Activated CD4-positive, alpha-beta memory T cell treated with anti-CD3 and anti-CD28 coated beads, Interleukin-2, amount 10 ng/mL, durations not matched to agents 7 days and 5 days (primary cell): ENCODE measurements at places on chromosomes 5 and 9. TPM values are rescaled to one million over a fixed set of nuclear protein-coding genes. Genes with fewer than 3 reads are reported as not detected.

DNA sequence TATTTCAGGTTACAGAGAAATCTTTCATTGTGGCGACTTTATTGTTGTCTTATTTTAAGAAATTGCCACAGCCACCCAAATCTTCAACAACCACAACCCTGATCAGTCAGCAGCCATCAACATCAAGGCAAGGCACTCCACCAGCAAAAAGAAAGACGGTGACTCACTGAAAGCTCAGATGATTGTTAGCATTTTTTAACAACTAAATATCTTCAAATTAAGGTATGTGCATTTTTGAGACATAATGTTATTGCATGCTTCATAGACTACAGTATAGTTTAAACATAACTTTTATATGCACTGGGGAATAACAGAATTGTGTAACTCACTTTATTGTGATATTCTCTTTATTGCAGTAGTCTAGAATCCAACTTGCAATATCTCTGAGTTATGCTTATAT lies 263.4 kb downstream of the TMEM232 start:
- DNase-seq, result no peak

DNA sequence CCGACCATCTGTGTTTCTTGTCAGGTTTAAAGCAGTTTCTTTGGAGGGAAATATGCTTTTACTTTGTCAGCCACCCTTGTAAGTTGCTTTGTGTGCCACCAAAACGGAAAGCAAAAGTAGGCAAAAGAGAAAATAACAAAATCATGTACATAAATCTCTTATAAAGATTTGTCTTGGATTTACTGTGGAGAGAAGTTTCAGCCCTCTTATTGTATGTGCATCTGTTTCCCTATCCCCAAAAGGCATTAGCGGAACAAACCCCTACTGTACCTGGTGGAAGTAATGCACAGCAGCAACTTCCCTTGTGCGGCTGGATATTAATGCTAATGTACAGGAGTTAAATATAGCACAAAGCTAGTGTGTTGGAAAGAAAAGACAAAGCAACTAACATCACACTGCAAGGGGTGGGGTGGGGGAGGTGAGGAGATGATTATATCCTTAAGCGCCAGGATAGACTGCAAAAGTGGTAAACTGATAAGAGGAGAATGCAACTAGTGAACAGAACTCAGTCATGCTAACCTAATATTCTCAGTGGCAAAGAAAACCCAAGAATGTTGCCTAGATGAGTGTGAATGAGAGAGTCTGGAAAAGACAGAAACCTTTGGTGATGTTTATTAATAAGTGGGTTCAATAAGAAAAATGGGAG lies 396.5 kb upstream of the MEF2C start:
- DNase-seq, result no peak

GRCh38 chr9:30591461-30591860 lies 1793.0 kb upstream of the ACO1 start:
- no peak for DNase-seq

DNA sequence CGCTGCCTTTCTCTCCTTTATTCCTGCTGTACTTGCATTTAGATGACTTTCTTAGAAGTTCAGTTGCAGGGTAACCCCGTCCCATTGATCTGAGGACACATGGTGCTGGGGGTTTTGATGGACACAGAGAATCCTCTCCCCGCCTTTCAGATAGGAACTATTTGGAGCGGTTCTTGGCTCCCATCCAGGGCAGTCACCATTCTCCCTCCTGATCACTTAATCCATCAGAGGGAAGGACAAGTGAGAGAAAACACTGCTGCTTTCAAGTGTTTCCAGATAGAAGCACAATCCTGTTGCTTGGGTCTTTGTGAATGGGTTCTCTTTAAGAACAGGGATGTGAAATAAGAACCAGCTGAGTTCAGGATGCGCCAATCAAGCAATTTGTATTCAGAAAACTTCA lies 85.2 kb downstream of the IRX1 start:
- no peak for DNase-seq

- DNase-seq, result no peak
Measured at GRCh38 chr9:109319626-109320241, 1.1 kb downstream of the EPB41L4B start.

The PCDHGA11 gene
- not detected for total RNA-seq

DNA sequence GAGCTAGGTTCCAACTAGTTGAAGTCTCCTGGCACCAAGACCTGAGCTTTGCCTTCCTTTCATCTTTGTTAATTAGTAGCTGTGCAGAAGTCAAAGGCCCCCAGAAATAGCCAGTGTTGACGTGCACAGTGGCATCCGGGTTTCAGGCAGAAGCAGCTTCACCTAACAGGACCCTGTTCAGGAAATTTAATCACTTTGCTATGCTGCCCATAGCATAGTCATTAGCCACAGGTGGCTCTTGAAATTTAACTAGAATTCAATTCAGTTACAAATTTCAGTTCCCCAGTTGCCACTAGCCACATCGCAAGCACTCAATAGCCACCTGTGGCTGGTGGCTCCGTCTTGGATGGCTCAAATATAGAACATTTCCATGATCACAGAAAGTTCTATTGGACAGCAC lies 179.1 kb downstream of the GOLPH3 start:
- no peak for DNase-seq

GRCh38 chr5:169628892-169629291 lies 8.2 kb upstream of the DOCK2 start:
- no peak for DNase-seq

DNA sequence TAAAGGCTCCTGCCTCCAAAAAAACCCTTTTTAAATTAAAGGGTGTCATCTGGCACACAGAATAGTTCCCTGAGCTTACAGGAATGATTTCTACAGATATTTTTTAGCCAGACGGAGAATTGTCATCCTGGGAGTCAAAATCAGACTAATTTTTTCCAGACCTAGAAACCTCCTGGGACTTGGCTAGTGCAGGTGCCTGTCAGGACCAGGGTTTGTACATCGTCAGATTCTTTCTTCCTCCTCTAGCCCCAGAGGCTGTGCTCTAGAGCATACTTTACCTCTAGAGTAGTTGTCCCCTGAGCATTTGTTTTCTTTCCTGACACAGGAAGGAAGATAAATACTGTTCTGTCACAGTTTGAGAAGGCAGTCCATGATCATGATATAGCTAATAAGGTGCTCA lies 52.5 kb downstream of the RAB3C start:
- DNase-seq, result no peak

GRCh38 chr5:131264451-131265099 lies 722 bp downstream of the CDC42SE2 start:
- DNase-seq, result peak; percentile 58

The DIRAS2 gene
- total RNA-seq, result not detected

The PCDHGA1 gene
- 0.05 TPM for total RNA-seq

- DNase-seq, result no peak
Measured at GRCh38 chr9:13165236-13165945, 114.1 kb downstream of the MPDZ start.

GRCh38 chr9:114116126-114116747 lies 17.1 kb upstream of the KIF12 start:
- no peak for DNase-seq

- DNase-seq, result no peak
Measured at GRCh38 chr5:87268126-87268969, 665 bp downstream of the RASA1 start.

DNA sequence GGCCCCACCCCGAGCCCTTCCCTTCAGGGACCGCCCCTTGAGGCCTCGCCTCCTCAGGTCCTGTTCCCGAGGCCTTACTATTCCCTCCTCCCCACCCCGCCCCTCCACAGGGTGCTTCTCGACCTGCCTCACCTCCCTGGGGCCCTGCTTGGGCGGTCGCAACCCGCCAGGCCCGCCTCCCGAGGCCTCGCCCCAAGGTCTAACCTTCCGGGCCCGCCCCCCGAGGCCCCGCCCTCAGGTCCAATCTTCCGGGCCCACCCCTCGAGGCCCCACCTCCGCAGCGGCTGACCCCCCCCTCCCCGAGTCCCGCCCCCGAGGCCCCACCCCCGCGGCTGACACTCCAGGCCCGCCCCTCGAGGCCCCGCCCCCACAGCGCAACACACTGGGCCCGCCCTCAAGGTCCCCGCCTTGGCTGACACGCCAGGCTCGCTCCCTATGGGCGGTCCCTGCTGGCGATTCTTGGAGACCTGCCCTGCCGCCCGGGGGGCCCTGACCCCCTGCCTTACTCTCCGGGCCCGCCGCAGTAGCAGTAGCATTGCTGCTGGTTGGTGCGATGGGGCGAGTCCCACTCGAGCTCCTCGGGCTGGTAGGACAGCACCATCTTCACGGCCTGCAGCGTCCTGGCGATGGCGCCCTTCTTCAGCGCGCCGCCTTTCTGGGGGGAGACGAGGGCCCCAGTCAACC lies 8.2 kb downstream of the PHF19 start:
- peak; percentile 97 for DNase-seq

The PCDHGB3 gene
- total RNA-seq, result 0.10 TPM

DNA sequence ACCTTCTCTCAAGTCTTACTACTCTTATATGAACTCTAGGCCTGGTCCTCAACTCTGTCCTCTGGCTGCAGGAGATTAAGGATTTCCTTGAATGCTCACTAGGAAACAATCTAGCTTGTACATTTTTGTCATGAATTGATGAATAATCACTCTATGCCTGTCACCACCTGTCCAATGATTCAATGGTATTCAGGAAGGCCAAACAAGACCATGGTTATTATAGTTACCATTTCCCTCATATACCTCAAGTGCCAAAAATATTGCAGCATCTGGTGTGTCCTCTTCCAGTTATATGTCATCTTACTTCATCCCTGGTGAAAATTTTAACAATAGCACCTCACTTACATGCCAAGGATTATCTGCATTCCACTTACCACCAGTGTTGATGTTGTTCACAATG lies 179.0 kb upstream of the MOCS2 start:
- DNase-seq, result no peak

- DNase-seq, result no peak
Measured at GRCh38 chr5:94893412-94894135, 275.1 kb downstream of the SLF1 start.

GRCh38 chr9:121865060-121865459 lies 213.6 kb downstream of the DAB2IP start:
- DNase-seq, result no peak

DNA sequence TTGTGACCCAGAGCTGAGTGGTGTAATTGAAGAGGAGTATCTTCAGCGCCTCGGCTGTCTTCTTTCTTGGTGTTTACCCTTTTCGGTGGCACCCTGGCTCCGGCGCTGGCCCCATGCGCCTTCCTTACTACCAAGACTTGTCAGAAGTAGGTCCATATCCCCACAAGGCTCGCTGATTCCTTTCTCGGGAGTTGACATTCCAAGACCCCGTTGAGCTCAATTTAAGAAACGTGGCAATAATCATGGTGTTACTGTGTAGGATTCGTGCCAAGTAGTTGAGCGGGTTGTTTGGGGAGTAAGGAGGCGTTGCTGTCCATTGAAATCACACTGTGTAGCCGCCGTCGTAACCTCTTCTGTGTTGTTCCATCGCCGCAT lies 795 bp downstream of the NDUFAF2 start:
- DNase-seq, result peak; percentile 47

DNA sequence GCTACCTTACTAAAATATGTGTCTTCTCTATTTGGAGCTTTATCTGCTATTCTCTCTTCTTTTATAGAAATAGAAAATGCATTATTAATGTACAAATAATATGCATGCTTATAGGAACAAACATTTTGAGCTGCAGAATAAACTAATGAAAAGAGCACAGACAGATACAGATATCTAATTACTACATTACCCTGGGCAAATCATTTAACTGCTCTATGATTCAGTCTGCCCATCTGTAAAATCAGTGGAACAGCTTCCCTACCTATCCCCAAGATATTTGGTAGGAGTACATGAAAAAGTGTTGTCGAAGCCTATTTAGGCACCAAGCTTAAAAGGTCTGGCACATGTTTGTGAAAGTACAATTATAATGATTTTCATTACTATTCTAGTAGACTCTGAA lies 166.3 kb downstream of the EFNA5 start:
- no peak for DNase-seq

GRCh38 chr9:124108216-124108615 lies 96.6 kb downstream of the LHX2 start:
- no peak for DNase-seq

The KCNIP1 gene
- total RNA-seq, result not detected

The ADAMTS13 gene
- 2.1 TPM for total RNA-seq

The PFDN1 gene
- total RNA-seq, result 52.3 TPM

DNA sequence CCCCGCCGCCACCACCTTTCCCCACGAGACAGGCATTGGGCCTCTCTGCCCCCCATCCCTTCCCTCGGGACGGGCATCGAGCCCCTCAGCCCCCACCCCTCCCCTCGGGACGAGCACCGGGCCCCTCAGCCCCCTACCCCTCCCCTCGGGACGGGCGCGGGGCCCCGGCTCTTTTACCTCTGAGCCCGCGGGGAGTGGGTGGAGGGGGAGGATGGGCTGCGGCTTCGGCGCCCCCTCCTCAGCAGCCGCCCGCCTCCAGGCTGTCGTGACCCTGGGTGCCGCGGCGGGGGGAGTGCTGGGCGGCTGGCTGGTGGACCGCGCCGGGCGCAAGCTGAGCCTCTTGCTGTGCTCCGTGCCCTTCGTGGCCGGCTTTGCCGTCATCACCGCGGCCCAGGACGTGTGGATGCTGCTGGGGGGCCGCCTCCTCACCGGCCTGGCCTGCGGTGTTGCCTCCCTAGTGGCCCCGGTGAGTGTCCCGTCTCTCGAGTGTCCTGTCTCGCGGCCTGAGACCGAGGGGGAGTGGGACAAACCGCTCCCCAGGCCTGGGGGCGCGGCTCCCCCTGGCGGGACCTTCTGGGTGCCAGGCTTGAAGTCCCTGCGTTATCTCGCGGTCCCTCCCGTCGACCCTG lies 791 bp downstream of the SLC2A8 start:
- DNase-seq, result peak; percentile 41

The OR1L1 gene
- not detected for total RNA-seq

The GLDC gene
- 4.3 TPM for total RNA-seq

- DNase-seq, result no peak
Measured at GRCh38 chr5:139178935-139179334, 19.2 kb downstream of the SIL1 start.

DNA sequence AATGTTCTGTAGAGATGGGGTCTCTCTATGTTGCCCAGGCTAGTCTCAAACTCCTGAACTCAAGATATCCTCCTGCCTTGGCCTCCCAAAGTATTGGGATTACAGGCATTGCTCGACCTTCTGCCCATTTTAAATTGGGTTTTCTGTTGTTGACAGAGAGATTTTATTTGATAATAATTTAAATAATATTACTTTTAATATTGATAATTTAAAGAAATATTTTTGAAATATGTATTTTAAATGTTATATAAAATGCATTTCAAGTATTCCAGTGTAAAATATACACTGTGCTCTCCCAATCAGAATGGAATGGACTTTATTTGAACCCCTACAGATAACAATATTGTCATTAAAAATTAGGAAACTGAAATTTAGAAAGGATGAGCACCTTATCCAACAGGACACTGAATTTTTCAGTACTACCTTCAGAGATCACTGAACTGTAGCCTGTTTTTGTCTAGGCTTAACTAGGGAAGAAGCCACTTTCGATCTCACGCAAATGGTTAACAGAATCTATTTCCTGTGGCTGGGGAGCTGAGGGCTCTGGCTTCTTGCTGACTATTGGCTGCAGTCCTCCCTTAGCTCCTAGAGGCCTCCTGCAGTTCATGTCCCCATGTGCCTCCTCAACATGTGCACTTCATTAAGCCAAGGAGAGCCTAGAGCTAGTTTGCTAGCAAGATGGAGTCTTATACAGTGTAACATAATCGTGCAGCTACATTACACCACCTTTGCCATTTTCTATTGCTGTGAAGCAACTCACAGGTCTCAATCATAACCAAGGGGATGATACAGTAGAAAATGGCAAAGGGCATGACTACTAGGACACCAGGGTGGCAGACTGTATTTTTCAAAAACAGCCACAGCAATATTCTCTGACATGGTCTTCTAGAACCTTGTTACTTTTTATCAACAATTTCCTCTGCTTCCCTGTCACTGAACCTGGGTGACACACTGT lies 150.0 kb downstream of the CDC42SE2 start:
- DNase-seq, result peak; percentile 58

- no peak for DNase-seq
Measured at GRCh38 chr9:117763314-117763713, 59.1 kb downstream of the TLR4 start.

- peak; percentile 33 for DNase-seq
Measured at GRCh38 chr9:105053209-105053652, 125.3 kb upstream of the ABCA1 start.
